Type B pancreatic cell (in vitro differentiated cells): ENCODE measurements at places on chromosomes 4 and X. TPM values are rescaled to one million over a fixed set of nuclear protein-coding genes. Genes with fewer than 3 reads are reported as not detected.
A peak's percentile ranks its signal among the peaks of the same experiment; 100 is the strongest.

Gene RIBC1
- total RNA-seq, result 1.9 and 2.7 TPM in 2 replicates

Gene GSX2
- total RNA-seq, result 5.6 TPM in 1 of 2 replicates, not detected in the other

Gene TLR8
- total RNA-seq, result not detected in 2 replicates

Gene SFRP2
- 5.9 and 31.9 TPM in 2 replicates for total RNA-seq

Gene MAP7D2
- total RNA-seq, result 2.0 and 2.8 TPM in 2 replicates

Gene USP11
- total RNA-seq, result 84.2 and 189 TPM in 2 replicates

Gene TSPAN5
- total RNA-seq, result 26.9 and 33.8 TPM in 2 replicates

Gene SYTL5
- 2.2 and 3.5 TPM in 2 replicates for total RNA-seq

Gene VSIG1
- 33.2 and 71.0 TPM in 2 replicates for total RNA-seq

Gene CPLX1
- total RNA-seq, result 3.7 and 5.6 TPM in 2 replicates

Gene FAM241A
- total RNA-seq, result 0.70 and 1.3 TPM in 2 replicates

Gene ADRA2C
- total RNA-seq, result 2.9 and 7.9 TPM in 2 replicates

Gene GPAT3
- 11.3 and 53.7 TPM in 2 replicates for total RNA-seq

DNA sequence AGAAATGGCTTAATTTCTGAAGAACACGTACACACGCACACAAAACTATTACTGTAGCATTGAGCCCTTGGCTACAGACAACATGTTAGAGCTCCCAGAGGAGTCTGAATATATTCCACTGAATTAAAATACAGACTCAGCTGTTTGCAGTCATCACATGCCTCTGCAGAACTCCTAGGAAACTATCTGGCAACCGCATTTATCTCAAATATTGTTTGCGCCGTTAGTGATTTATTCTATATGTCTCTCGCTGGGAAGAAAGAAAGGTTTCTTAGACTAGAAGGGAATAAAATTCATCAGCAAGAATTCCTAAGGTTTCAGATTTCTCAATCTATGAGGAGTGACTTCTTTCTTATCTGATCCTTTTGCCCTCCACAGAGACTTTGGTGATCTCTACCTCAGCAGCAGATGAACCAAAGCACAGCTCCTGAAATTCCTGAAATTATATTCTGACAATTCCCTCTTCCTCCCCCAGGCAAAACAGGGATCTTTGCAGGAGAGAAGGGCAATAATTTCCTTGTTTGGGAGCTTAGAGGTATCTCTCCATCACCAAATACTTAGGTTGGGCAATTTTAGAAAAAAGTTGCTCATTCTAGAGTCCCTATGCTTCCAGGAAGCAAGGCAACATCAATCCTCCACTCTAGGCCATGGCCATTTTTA, 199.2 kb downstream of the APBB2 start:
- peaks cover 18% of the 10 kb centered on the region for H3K4me1 ChIP-seq
- H3K27me3 ChIP-seq, result no peaks in the 10 kb centered on the region
- H3K27ac ChIP-seq, result peak overlapping the region; percentile 3
- H3K36me3 ChIP-seq, result peaks cover 6% of the 10 kb centered on the region
- H3K4me3 ChIP-seq, result no peak overlapping the region

DNA sequence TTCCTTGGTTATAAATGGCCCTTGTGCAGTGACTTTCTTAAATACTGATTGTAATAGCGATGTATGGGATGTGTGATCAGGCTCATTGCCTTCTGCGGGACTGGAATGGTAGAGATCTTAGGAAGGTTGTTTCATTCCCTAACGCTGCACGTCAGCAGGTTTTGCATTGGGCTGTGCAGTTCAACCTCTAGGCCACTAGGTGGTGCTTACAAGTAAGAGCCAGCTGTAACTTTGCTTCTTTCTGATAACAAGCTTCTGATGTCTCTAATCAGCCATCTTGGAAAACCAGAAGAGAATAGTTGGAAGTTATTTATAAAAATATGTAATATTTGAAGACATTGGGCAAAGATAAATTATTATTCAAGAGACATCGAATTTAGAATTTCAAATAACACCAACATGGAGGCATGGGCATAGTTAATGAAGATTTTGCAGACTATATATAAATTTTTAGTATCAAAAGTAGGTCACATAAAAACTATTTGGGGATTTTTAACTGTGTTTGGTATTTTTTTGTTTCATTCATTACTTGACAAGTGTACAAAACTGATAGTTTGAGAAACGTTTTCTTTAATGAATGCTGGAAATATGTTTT, 339.7 kb upstream of the PCDH7 start:
- no peak for DNase-seq
- no peaks in the 10 kb centered on the region for H3K27me3 ChIP-seq
- H3K4me3 ChIP-seq, result no peak overlapping the region
- no peaks in the 10 kb centered on the region for H3K4me1 ChIP-seq

GRCh38 chr4:25861951-25862410, 807 bp downstream of the SEL1L3 start:
- peaks cover 22% of the 10 kb centered on the region for H3K4me1 ChIP-seq
- H3K36me3 ChIP-seq, result peaks cover 12% of the 10 kb centered on the region
- H3K27ac ChIP-seq, result peak overlapping the region; percentile 90
- peaks cover 53% of the 10 kb centered on the region for H3K27me3 ChIP-seq
- peak overlapping the region; percentile 96 for H3K4me3 ChIP-seq

- DNase-seq, result no peak
- no peak overlapping the region for H3K4me3 ChIP-seq
- no peak overlapping the region for H3K27ac ChIP-seq
- peaks cover 15% of the 10 kb centered on the region for H3K27me3 ChIP-seq
- H3K4me1 ChIP-seq, result peaks cover 18% of the 10 kb centered on the region
These were observed 63.8 kb upstream of the ATOH1 start for GRCh38 chr4:93764639-93765246.

- no peak overlapping the region for H3K4me3 ChIP-seq
- no peaks in the 10 kb centered on the region for H3K4me1 ChIP-seq
- no peaks in the 10 kb centered on the region for H3K36me3 ChIP-seq
- H3K27me3 ChIP-seq, result no peaks in the 10 kb centered on the region
- no peak for DNase-seq
These were observed 7.9 kb upstream of the ADAM29 start for GRCh38 chr4:174910271-174910670.

DNA sequence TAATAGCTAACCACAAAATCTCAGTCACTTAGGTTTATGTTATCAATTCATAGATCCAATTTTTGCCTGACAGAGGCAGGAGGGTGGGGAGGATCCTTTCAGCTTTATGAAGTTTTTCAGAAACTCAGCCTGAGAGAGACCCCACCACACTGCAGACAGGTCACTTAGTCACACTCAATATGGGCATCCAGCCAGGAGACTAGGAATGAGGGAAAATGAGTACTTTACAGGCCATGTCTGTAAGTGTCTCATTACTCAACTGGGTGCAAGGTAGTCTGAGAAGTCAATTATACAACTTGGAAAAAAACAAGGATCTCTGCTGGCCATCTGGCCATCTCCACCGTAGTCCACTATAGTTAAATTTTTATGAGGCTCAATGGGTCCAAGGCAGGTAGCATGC, 365.9 kb downstream of the INPP4B start:
- peaks cover 5% of the 10 kb centered on the region for H3K4me1 ChIP-seq
- H3K27ac ChIP-seq, result no peak overlapping the region
- no peaks in the 10 kb centered on the region for H3K27me3 ChIP-seq
- H3K36me3 ChIP-seq, result no peaks in the 10 kb centered on the region
- no peak for DNase-seq

DNA sequence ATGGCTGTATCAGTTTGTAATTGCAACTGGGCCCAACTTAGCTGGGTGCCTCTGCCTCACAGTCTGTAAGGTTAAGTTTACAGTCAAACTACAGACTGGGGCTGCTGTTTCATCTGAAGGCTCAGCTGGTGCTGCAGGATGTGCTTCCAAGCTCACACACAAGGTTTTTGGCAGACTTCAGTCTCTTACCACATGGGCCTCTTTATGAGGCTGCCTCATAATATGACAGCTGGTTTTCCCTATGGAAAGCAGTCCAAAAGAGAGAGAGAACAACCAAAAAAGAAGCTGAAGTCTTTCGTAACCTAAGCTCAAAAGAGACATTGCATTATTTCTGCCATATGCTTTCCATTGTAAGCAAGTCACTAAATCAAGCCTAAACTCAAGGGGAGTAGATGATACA, 271.7 kb downstream of the DCTD start:
- H3K27me3 ChIP-seq, result no peaks in the 10 kb centered on the region
- peaks cover 4% of the 10 kb centered on the region for H3K4me1 ChIP-seq
- peaks cover 22% of the 10 kb centered on the region for H3K36me3 ChIP-seq
- no peak overlapping the region for H3K4me3 ChIP-seq

DNA sequence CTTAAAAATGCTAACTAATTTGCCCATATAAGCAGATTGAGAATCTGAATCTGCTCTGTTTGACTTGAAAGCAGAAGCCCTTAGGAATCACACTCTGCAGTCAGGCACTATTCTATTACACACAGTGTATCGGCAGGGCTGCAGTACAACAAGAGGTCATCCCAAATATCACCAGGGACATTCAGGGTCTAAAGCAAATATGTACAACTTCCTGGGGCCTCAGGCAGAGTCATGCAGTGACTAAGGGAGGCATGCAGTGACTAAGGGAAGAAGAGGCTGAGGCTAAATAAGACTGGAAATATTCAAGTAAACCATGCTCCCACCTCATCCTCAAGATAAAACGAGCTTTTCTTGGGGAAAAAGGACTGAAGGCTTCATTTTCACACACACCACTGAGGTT, 20.9 kb downstream of the MAPK10 start:
- H3K27ac ChIP-seq, result no peak overlapping the region
- no peak for DNase-seq
- H3K4me3 ChIP-seq, result no peak overlapping the region
- peaks cover 9% of the 10 kb centered on the region for H3K27me3 ChIP-seq

GRCh38 chr4:121995790-121996537, 44.1 kb upstream of the TRPC3 start:
- H3K27me3 ChIP-seq, result peaks cover 24% of the 10 kb centered on the region
- DNase-seq, result no peak
- H3K27ac ChIP-seq, result no peak overlapping the region
- peaks cover 2% of the 10 kb centered on the region for H3K4me1 ChIP-seq

DNA sequence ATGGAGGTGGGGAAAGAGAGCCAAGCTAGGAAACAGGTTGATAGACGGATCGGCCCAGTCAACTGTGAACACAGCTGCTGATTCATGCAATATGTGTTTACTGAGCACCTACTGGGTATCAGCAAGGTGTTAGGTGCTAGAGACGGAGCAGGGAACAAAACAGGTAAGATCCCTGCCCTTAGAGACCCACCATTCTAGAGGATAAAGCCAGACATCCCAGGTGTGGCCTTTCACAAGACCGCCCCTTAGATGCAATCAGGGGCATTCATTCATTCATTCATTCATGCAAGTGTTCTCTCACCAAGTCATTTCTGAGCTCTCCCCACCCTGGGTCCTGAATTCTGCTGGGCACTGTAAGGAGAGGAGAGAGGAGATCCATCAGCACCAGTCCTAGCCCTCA, 20.2 kb upstream of the MTM1 start:
- H3K4me3 ChIP-seq, result peak overlapping the region; percentile 83
- peak overlapping the region; percentile 63 for H3K27ac ChIP-seq
- H3K36me3 ChIP-seq, result no peaks in the 10 kb centered on the region
- H3K4me1 ChIP-seq, result no peaks in the 10 kb centered on the region

GRCh38 chrX:153685156-153685536, 2.6 kb upstream of the SLC6A8 start:
- peaks cover 4% of the 10 kb centered on the region for H3K27me3 ChIP-seq
- no peaks in the 10 kb centered on the region for H3K36me3 ChIP-seq
- no peak for DNase-seq
- H3K27ac ChIP-seq, result no peak overlapping the region
- H3K4me1 ChIP-seq, result no peaks in the 10 kb centered on the region

DNA sequence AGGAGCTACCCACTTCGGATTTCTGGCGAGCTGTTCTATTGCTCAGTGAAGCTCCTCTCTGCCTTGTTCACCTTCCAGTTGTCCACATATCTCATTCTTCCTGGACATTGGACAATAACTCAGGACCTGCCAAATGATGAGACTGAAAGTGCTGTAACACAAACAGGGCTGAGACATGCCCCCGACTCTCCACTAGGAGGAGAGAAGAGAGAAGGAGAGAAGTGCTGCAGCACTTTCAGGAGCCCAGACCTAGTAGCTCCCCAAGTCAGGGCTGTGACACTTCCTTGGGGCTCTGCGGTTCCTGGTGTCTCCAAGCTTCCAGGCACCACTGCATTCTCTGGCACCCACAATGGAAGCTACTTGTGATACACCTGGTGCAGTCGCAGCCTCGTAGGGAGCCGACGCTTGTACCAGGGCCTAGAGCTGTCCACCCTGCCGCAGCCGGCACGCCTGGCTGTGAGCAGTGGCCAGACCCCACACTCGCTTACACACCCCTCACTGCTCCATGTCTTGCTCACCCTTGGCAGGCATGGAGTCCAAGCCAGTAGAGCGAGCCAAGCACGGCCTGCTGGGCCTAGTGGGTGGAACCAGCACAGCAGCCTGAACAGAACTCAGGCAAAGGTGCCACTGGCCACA, 234.9 kb downstream of the TECRL start:
- H3K27me3 ChIP-seq, result no peaks in the 10 kb centered on the region
- H3K4me3 ChIP-seq, result no peak overlapping the region
- no peak overlapping the region for H3K27ac ChIP-seq
- no peaks in the 10 kb centered on the region for H3K36me3 ChIP-seq
- H3K4me1 ChIP-seq, result no peaks in the 10 kb centered on the region

DNA sequence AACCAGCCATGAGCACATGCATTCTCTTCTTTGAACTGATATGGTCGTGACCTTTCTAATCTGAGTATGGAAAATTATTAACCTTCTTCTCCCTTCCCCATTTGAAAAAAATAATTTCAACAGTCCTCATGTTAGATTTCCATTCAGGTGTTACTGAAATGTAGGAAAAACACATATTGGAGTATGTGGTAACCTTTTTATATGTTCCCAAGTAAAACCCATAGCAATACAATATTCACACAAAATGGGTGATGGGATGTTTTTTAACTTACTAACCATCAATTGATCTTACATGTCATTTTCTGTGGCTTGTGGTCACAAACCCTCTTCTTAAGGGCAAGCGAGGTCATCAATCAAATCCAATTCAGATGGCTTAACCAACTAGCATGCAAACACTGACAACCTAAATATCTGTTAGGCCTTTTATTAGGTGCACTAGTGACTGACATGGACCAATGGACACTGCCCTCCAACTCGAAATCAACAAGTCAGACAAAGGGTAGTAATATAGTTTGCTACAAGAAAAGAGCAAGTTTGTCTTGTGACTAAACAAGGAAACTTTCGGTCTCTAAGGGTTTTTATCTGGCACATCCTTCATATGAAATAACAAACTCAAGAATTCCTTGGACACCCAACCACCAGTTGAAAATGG, 74.3 kb downstream of the CAMK2D start:
- H3K4me3 ChIP-seq, result no peak overlapping the region
- peaks cover 28% of the 10 kb centered on the region for H3K4me1 ChIP-seq
- peak overlapping the region; percentile 14 for H3K27ac ChIP-seq
- H3K36me3 ChIP-seq, result peaks cover 11% of the 10 kb centered on the region
